ENCODE measurements at places on chromosomes 3 and 15.

- peak overlapping the region; percentile 56 for H3K27ac ChIP-seq
- DNase-seq: no peak
- no peak overlapping the region for H3K4me3 ChIP-seq
- no peaks in the 10 kb centered on the region for H3K36me3 ChIP-seq
Measured at GRCh38 chr3:113165841-113166240, 45.5 kb upstream of the BOC start.

DNA sequence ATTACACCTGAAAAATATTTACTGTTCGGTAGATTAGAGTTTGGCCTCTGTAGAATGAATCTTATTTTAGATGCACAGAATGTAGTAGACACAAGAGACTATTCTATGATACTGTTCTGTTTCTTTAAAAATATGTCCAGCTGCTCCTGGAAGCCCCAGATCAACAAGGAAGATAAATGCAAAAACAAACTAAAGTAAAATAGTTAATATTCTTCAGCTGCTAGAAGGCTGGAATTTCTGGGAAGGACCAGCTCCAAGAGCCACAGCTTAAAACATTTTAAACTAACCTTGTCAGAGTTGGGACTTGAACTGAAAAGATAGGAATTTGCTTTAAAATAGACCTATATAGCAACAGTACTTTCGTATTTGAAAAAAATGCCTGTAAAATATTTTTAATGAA lies 277.9 kb downstream of the PTPRG start:
- no peak overlapping the region for H3K4me3 ChIP-seq
- no peaks in the 10 kb centered on the region for H3K27me3 ChIP-seq
- H3K4me1 ChIP-seq: peaks cover 25% of the 10 kb centered on the region
- no peaks in the 10 kb centered on the region for H3K36me3 ChIP-seq

DNA sequence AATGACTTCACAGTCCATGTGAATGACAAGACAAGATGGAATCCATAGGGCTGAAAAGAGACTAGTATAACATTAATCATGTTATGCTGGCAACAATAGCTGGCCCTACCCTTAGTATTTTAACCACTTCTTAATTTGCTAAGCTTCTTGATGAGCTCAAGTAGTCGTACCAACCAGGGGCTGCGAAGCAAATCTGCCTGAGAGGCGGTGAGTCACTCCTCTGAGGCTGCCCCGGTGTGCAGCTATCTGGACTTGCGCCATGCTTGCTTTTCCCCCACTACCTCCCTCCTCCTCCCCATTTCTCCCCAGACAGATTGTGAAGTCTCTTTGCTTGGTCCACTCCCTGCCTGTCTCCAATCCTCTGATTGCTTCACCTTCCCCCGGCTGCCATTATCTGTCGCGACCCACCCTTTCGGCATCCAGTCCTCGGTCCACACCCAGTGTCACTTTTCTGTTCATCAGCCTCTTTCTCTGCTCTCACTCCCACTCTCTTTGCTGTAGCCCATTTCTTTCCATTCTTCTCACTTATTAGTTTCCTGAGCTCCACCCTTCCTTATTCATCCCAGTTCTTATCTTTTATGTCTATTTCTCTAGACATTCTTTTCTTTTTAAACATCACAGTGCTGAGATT lies 42.7 kb downstream of the DUT start:
- H3K4me3 ChIP-seq: no peak overlapping the region
- no peaks in the 10 kb centered on the region for H3K4me1 ChIP-seq
- DNase-seq: no peak
- no peak overlapping the region for H3K27ac ChIP-seq
- no peaks in the 10 kb centered on the region for H3K36me3 ChIP-seq

GRCh38 chr15:70763120-70763949 lies at the start of gene UACA:
Gene UACA, minus strand, starts transcription at chr15:70763558. Its CDS starts 151 bp downstream, at chr15:70763407.
- no peaks in the 10 kb centered on the region for H3K27me3 ChIP-seq
- DNase-seq: peak; percentile 97
- H3K36me3 ChIP-seq: no peaks in the 10 kb centered on the region
- H3K4me3 ChIP-seq: peak within 1 kb of the TSS; percentile 93
- H3K27ac ChIP-seq: peak within 1 kb of the TSS; percentile 93

Measured in stomach (tissue), 19 donors.